ENCODE measurements at places on chromosomes 1 and 21.

- DNase-seq = no peak
These were observed 75.5 kb upstream of the RAB3GAP2 start for GRCh38 chr1:220347654-220348175.

DNA sequence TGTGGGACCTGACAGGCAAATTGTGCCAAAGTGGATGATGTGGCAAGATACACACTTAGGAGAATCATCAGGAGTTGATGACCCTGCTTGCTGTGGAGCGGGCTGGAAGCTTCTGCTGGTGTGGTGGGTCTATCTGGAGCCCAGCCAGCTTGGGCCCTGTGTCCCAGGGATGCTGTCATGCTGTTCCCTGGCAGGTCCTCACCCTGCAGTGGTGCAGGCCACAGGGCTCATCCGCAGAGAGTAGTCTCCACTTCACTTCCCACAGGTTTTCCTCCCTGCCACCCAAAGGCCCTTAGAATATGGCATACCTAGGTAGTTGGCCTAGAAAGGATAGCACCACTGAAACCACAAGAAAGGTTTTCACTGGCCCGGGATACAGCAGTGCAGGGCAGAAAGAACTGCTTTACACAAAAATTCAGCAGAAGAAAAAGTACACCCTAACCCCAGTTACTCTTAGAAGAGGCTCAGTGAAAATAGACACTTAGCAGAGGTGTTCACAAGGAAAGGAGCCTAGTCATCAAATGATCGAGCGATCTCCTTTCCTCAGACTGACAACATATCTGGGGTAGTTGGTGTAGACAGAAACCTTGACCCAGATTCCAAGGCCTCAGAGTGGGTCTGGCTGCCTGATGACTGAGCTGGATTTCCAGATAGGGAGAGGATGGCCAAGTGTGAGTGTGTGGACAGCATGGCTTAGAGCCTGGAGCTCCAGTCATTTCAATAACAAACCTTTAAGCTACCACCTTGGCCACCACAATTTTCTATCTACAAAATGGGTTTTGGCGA, 1.3 kb upstream of the C1orf226 start:
- DNase-seq = no peak

- DNase-seq = no peak
These were observed 53.6 kb downstream of the UCK2 start for GRCh38 chr1:165880993-165881392.

- DNase-seq = no peak
These were observed 45.5 kb upstream of the RASAL2 start for GRCh38 chr1:178048426-178048825.

- DNase-seq = no peak
These were observed 4.9 kb upstream of the CAPN2 start for GRCh38 chr1:223707256-223708000.

DNA sequence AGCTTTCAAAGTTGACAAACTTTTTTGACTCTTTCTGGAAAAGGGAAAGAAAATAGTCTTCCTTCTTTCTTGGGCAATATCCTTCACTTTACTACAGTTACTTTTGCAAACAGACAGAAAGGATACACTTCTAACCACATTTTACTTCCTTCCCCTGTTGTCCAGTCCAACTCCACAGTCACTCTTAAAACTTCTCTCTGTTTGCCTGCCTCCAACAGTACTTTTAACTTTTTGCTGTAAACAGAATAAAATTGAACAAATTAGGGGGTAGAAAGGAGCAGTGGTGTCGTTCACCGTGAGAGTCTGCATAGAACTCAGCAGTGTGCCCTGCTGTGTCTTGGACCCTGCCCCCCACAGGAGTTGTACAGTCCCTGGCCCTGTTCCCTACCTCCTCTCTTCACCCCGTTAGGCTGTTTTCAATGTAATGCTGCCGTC, 160.8 kb upstream of the SGIP1 start:
- DNase-seq = no peak

GRCh38 chr21:38080888-38081287, 164.6 kb upstream of the KCNJ6 start:
- no peak for DNase-seq

GRCh38 chr1:157993147-157993917, at the start of gene KIRREL1:
KIRREL1 (plus strand) TSS chr1:157993645; CDS start chr1:157993677, 32 bp downstream.
- DNase-seq = no peak

- DNase-seq = no peak
These were observed 8.0 kb upstream of the FAM20B start for GRCh38 chr1:179017383-179018326.

- no peak for DNase-seq
These were observed 12.2 kb downstream of the HLX start for GRCh38 chr1:220891224-220892085.

DNA sequence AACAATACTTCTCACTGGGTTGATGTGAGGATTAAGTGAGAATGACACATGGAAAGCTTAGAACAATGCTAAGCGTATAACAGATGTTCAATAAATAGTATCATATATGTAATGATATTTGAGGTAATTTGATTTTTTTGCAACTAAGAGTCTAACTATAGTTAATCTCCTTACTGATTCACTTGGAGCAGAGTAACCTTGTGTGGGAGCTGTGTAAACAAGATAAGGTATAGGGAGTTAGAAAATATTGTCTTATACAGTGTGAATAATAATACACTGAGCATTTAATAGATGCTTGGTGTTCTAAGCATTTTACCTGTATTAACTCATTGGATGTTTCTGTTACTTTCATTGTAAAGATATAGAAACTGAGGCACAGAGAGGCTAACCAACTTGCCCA, 15.9 kb downstream of the RALGPS2 start:
- no peak for DNase-seq
